Thyroid gland (tissue), 4 donors: ENCODE measurements at places on chromosomes 16 and 17. TPM values are rescaled to one million over a fixed set of nuclear protein-coding genes. Genes with fewer than 3 reads are reported as not detected.
A peak's percentile ranks its signal among the peaks of the same experiment; 100 is the strongest.

DNA sequence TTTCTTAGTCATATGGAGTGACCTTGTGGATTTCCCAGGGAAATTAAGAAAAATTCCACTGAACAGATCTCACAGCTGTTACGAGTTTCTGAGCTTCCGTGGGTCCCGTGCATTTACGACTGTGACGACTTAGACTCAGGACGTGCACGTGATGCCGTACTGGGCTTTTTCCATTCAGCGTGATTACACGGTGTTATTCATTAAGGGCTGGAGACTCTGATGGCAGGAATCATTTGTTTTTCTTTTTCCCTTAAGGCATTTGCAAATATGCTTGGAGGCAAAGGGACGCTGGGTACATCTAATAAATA, 57.2 kb downstream of the TBC1D16 start:
- DNase-seq, result no peak

GRCh38 chr16:78869492-78869891, 731.0 kb downstream of the MAF start:
- DNase-seq, result no peak

PIK3R5 gene
- total RNA-seq, result 3.7 TPM

DNA sequence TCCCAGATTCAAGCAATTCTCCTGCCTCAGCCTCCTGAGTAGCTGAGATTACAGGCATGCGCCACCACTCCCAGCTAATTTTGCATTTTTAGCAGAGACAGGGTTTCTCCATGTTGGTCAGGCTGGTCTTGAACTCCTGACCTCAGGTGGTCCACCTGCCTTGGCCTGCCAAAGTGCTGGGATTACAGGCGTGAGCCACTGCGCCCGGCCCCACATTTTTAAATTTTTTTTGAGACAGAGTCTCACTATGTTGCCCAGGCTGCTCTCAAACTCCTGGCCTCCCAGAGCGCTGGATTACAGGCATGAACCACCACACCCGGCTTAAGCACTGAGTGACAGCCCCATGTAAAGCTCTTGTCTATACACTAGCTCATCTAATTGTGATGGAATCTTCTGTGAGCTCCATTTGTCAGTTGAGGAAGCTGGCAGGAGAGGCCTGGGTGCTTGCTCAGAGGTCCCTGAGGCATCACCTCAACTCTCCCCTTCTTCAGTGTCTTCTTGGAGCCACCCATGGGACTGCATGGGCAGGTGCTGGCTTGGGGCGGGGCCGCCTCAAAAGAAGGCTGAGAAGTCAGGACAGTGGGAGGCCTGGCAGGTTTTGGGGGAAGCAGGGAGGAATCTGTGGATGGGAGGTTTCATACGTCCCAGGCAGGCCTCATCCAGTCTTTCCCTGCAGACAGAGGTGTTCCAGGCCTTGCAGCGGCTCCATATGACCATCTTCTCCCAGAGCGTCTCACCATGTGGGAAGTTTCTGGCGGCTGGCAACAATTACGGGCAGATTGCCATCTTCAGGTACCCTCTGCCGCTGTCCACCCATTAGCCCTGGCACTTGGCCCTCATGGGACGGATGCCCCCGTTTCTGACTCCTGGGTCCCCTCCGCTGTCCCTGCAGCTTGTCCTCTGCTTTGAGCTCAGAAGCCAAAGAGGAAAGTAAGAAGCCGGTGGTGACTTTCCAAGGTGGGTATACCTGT, 1.5 kb downstream of the THOC6 start:
- no peak for DNase-seq

GRCh38 chr16:72099377-72099818, 5.8 kb downstream of the DHX38 start:
- peak; percentile 28 for DNase-seq

CA4 gene
- 56.5 TPM for total RNA-seq

PRR29 gene
- 5.1 TPM for total RNA-seq

GRCh38 chr17:78133971-78134898, 3.7 kb downstream of the TMC8 start:
- peak; percentile 39 for DNase-seq

GRCh38 chr17:265718-266117, 84.3 kb upstream of the DOC2B start:
- no peak for DNase-seq

DNA sequence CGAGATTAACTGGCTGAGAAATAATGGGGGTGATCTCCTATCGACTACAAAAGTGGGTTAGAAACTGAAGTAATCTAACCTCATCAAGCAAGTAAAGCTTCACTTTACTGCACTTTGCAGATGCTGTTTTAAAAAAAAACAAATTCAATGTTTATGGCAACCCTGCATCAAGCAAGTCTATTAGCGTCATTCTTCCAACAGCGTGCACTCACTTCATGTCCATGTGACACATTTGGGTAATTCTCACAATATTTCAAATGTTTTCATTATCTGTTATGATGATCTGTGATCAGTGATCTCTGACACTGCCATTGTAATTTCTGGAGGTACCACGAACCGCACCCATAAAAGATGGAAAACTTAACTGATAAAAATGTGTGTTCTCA, 70.8 kb downstream of the KANSL1 start:
- DNase-seq, result no peak

DNA sequence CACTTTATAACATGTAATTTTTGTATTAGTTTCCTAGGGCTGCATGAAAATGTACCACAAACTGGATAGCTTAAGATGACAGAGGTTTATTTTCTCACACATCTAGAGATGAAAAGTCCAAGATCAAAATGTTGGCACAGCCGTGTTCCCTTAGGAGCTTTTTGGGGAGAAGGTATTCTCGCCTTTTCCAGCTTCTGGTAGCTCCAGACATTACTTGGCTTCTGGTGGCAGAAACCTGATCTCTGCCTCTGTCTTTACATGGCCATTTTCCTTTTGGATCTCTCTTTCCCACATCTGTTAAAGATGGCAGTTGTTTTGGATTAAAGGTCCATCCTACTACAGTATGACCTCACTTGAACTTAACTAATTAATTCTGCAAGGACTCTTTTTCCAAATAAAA, 885.7 kb upstream of the CDH8 start:
- no peak for DNase-seq

- DNase-seq, result no peak
Measured at GRCh38 chr16:23857256-23857880, 21.6 kb downstream of the PRKCB start.

GRCh38 chr16:14525596-14525995, 104.5 kb downstream of the PARN start:
- DNase-seq, result no peak

GRCh38 chr17:57286399-57287105, 30.2 kb downstream of the MSI2 start:
- no peak for DNase-seq

DNA sequence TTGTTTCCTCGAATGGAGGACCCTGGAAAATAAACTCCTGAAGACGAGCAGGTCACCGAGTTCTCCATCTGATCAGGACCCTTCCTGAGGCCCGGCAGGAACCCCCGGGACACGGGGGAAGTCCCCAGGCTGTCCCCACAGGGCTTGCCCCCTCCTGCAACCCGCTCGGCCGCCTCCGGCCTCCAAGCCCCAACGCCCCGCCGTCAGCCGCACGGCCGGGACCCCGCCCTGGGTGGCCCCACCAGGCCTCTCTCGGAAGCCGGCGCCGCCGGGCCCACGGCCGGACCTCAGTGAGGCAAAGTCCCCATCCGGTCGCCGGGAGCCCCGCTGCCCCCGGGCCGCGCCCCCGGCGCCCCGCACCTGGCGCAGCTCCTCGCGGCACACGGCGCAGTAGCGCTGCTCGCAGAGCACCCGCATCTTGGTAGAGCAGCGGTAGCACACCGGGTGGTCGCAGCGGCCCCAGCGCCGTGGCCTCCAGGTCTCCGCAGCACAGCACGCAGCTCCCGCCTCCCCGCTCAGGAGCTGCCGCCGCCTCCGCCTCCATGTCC, 383 bp downstream of the ZNF598 start:
- no peak for DNase-seq

GRCh38 chr17:51214920-51215319, 44.9 kb downstream of the MBTD1 start:
- DNase-seq, result no peak

CCL23 gene
- 2.7 TPM for total RNA-seq

DNA sequence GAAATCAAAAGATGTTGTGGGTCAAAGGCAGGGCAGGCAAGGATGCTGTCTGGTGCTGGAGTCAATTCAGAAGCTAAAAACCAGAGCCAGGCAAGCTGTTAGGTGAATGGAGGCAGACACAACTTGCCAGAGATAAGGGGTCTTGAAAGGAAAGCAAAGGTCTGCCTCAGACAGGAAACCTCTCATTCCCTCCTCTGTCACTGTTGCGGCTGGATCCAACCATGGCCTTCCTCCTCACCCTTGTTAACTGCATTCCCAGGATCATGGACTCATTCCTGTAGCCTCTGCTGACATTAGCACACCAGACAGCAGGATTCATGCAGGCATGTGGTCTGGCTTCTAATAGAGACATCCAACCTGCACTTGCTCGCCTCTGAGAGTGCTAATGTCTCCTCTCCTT, 186.7 kb upstream of the HS3ST3A1 start:
- no peak for DNase-seq

OR3A3 gene
- total RNA-seq, result not detected

DNA sequence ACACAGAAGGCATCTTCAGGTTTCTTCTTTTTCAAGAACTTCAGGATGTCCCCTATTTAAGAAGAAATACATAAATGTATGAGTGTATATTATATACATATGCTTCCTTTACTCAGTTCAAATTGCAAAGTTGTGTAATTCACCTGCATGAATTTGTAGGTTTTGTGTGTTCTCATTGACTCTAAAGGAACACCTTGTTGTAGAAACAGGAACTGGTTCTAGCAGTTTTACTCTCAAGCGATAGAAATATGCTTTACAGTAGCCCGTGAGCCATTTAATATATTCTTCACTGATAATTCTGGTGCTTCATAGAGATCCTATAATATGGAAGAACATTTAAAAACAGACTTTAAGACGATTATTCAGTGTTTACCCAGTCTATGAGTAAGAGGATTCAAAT, 53.3 kb upstream of the LRRC37A3 start:
- no peak for DNase-seq

ADAP2 gene
- 14.8 TPM for total RNA-seq

GRCh38 chr16:79278506-79278905, 322.0 kb downstream of the MAF start:
- peak; percentile 24 for DNase-seq

SCN4A gene
- total RNA-seq, result 4.5 TPM

DNA sequence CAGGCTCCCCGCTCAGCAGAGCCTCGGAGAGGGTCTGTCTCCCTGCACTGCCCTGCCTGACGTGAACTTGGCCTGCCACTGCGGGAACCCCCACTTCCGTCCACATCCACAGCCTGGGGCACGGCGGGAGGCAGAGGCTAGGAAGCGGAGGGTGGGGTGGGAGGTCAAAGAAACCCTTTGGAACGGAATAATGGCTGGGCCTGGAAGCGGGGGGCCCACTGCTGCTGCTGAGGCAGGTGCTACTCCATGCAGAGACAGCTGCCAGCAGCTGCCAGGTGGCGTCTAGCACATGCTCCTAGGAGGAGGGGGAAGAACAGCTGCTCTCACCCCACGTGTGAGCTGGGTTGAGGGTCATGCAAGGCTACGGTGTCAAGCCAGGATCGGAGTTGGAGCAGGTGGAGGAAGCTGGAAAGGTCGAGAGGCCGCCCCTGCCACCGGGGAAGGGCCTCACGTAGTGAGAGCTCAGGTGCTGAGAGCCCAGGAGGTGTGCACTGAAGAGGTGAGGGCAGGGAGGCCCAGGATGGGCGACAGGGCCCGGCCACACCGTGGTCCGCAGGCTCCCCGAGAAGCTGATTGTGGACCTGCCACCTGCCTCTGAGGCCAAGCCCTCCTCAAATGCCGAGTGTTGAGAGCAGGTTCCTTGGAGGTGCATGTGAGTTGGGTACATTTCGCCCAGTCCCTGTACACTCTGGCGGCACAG, 9.8 kb downstream of the FSCN2 start:
- no peak for DNase-seq

- no peak for DNase-seq
Measured at GRCh38 chr17:1541367-1541904, 21.2 kb downstream of the PITPNA start.

PLEKHG4 gene
- total RNA-seq, result 8.4 TPM

GRCh38 chr17:37725601-37726146, 19.2 kb downstream of the HNF1B start:
- no peak for DNase-seq

DNA sequence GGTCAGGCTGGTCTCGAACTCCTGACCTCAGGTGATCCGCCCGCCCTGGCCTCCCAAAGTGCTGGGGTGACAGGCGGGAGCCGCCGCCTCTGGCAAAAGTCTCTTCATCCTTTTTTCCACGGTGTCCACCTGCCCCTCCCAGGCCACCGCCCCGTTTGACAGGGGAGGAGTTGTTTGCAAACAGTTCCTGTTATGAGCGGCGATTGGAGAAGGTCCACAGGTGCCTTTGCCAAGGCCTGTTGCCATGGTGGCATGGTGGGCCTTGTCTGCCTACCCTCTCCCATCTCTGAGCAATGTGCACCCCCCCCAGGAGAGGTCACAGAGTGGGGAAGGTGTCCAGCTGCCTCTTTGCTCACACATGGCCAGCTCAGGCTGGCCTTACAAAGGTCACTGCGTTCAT, 16.0 kb upstream of the RAP1GAP2 start:
- no peak for DNase-seq

DNA sequence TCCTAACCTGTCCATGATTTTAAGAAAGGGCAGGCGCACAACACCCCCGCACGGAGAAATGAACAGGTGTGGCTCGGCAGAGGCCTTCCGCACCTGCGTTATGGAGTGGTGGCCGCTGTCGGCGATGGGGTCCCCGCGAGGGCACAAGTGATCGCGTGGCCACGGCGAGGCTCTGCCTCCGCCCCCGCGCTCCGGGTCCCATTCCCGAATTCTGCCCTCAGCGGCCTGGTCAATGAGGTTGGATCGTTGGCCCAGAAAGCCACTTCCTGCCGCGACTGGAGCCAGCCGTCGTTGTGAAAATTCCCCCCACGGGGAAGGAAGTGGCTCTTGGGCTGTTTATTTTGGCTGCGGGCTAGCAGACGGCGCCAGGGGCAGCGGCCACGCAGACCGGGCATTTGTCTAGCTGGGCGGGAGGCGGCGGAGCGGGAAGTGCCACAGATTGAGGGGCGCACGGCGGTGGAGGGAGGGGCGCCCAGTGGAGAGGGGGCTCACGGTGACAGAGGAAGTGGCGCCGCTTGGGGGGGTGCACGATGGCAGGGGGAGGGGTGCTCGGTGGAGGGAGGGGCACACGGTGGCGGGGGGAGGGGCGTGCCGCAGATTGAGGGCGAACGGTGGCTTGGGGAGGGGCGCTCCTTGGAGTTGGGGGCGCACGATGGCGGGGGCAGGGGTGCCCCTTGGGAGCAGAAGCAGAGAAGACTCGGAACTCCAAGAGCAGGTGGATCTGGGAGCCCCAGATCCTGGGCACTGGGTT, 25.0 kb downstream of the MRC2 start:
- DNase-seq, result peak; percentile 49
